ENCODE measurements at places on chromosomes 1 and 21.

DNA sequence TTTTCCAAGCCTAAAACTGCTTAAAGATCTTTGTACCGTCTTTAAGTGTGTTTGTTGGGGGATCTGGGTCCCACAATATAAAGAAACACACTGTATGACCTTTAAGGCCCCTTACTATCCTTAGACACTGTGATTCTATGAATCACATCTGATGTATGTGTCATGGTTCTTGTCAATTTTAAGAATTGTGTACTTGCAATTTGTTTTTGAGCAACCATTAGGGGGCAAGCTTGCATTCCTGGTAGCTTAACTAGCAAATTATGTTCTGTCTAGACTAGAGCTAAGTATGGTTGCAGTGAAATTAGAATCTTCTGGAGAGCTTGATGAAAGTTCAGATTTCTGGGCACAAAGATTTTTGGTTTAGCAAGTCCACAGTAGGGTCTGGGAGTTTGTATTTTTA is 219.5 kb downstream of the TPR start:
- DNase-seq, result peak; percentile 14

DNA sequence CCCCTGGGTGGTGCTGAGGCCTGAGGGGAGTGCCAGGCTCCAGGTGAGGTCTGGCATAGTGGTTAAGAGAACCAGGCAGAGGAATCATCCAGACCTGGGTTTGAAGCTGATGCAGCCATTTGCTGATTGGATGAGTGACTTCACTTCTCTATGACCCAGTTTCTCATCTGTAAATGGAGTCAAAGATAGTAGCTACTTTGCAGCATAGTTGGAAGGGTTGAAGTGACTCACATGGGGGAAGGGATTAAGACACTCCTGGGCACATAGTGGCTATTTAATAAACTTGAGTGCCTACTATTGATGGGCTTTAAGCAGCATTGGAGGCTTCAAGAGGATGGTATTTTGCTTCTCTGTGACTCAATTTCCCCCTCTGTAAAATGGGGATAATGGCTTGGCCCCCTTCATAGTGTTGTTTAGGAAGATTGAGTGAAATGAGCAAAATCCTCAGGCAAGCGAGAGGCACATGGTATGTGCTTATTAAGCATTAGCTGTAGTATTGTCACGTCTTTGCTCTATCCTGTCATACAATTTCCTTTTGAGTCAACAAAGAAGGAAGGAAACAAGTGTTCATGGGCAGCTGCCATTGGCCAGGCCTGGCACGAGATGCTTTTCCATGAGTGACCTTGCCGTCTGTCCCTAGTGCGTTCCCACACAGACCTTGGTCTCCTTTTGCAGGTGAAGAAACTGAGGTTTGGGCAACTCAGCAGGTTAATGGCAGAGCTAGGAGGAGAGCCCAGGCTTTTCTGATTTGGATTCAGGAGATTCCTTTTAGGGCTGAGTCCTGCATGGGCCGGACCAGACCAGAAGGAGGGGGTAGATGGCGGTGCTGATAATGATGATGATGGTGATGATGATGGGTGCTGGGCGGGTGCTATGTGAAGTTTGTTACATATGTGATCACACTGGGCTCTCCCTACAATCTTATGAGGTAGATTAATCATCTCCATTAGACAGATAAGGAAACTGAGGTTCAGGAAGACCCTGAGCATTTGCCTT is 131.1 kb upstream of the WNT4 start:
- DNase-seq, result no peak

DNA sequence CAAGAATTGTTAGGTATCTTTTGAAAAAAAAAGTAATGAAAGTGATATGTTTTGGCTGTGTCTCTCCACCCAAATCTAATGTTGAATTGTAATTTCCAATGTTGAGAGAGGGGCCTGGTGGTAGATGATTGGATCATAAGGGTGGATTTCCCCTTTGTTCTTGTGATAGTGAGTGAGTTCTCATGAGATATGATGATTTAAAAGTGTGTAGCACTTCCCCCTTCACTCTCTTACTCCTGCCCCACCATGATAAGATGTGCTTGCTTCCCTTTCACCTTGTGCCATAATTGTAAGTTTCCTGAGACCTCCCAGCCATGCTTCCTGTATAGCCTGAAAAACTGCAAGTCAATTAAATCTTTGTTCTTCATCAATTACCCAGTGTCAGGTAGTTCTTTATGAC is 70.7 kb downstream of the XCL2 start:
- DNase-seq, result no peak

GRCh38 chr1:36126797-36127500 is 1.9 kb upstream of the COL8A2 start:
- no peak for DNase-seq

GRCh38 chr1:28602536-28603439 is 10.7 kb downstream of the RAB42 start:
- peak; percentile 39 for DNase-seq

GRCh38 chr1:54851936-54852524 is 35.0 kb downstream of the DHCR24 start:
- no peak for DNase-seq

- DNase-seq, result no peak
These were observed 14.0 kb upstream of the L1TD1 start for GRCh38 chr1:62180639-62181038.

DNA sequence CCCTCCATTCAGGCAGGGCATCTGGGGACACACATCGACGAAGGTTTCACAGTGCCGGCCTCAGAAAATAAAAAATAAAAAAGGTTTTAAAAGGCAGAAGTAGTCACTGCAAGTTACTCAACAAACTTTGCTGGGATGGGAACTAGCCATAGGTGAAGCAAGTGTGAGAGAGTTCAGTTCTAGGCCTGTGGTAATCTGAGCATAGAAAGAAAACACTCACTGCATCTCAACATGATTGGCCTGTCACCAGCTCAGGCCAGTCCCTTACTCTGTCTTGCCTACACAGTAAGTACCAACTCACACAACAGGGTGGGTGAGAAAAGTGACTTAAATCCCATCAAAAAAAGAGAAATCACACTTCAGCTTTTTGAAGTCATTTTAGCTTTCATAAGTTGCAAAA is 30.2 kb upstream of the ADAM30 start:
- no peak for DNase-seq

- no peak for DNase-seq
These were observed 1.1 kb downstream of the RYR2 start for GRCh38 chr1:237042892-237043576.

- no peak for DNase-seq
These were observed 22.5 kb upstream of the KHDRBS1 start for GRCh38 chr1:31991182-31991581.

DNA sequence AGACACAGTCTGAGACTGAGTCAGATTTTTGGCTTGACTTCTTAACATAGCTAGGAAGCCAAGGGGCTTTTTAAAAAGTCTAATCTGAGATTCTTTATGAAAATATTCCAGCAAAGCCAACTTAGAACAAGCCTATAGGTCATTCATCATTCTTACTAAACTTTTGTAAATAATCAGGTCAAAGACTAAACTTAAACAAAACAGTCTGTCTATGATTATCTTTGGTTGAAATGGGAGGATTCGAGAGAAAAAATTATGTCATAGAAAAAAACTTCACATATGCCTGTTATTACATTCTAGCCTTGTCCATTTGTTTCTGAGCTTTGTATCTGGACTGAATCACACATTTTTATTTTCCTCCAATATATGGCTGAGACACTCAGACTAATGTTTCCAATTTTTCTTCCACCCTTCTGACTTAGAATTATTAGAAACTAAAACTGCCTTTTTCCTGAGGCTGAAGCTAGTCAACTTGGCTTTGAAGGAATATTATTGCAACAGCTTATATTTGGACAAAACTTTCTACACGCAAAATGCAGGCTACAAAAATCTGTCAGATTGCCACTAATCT is 83.3 kb downstream of the ETS2 start:
- DNase-seq, result no peak

GRCh38 chr1:10866321-10867093 is 70.1 kb upstream of the CASZ1 start:
- DNase-seq, result peak; percentile 80

DNA sequence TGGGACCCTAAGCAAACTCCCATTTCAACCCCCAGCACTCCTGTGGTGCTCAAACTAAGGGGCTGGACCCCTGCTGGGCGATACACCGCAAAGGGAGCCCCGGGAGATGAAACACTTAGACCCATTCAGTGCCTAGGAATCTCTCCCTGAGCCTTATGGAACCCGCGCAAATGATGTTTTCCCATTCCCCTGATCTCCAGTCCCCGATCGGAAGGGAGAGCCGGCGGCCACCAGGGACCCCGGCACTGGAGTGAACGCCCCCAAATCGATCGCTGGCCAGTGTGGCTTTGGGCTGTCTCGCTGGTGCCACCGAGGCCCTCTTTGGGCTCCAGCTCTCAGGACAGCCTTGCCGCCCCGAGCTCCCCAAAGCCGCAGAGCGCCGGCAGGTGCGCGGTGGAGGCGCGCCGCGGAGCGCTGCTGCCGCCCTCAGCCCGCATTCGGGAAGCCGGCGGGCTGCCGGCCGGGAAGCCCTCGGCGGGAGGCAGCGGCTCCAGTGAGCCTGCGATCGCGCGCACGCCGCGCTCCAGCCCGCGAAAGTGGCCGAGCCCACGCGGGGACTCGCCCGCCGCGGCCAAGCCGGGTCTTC is 1.1 kb downstream of the PLXNA2 start:
- peak; percentile 75 for DNase-seq
